ENCODE measurements at places on chromosomes 2 and 18.

GRCh38 chr2:71814885-71815284 is 332.8 kb downstream of the CYP26B1 start:
- DNase-seq, result no peak

GRCh38 chr2:112869258-112869842 is 32.8 kb upstream of the IL1B start:
- no peak for DNase-seq

- DNase-seq, result no peak
Measured at GRCh38 chr2:241545106-241545505, 13.4 kb upstream of the BOK start.

DNA sequence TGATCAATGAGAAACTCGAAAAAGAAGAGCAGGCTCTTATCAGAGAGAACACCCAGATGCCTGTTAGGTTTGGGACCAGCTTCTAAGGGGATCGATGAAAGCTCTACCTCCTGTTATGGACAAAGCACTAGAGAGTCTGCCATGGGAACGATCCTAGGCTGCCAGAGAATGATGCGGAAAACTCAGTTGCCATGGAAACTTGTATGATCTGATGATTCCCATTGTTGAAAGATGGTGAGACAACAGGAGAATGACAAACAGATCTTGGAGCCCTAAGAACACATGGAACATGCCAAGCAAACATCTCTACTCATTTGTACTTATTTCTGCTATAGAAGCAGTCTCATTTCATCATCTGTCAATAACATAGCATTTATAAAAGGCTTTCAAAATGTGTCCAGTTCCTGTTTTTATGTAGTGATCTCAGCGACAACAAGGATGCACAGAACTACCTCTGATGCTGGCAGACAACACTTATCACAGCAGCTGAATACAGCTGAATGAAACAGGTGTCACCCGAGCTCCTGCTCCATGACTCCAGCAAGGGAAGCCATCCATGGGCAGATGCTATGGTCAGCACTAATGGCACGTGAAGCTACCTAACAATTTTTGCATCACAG is 59.6 kb downstream of the NCKAP5 start:
- DNase-seq, result no peak

DNA sequence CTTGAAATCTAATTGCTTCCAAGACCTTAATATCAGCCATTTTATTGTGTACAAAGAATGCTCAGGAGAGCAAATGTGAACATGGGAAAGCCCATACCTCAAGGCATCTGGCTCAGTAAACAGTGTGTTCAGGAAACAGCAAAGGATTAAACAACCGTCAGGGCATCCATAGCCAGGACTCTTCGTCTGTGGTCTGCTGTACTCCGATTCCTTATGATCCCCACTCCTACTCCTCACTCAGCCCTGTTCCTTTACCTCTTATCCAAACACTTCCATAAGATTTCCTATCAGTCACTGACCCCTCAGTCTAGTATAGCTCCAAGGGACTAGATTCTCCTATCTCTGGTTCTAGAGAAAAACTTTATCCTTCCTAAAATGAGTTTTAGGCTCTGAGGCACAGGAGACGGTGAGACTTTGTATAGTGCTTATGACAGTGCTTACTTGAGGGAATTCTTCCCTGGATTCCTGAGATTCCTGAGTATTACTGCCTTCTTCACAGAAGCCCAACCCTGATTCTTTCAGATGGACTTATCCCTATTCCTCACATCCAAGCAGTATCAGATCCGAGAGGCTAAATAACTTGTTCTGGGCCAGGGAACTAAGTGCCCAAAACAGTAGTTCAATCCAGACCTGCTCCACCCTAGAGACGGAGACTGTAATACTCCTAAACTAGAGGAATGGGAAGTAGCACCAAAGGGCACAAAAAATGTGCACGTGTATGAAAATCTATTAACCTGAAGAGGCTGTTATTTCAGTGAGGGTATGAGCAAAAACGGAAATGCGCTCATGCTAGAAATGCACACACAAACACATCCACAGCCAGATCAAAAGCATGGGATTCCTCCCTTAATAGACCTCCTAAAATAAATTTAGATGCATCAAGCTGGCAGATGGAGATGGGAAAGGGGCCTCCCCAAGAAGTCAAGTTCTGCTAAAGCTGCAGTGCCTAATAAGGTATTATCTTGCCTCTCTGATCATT is 42.1 kb upstream of the SIGLEC15 start:
- no peak for DNase-seq

DNA sequence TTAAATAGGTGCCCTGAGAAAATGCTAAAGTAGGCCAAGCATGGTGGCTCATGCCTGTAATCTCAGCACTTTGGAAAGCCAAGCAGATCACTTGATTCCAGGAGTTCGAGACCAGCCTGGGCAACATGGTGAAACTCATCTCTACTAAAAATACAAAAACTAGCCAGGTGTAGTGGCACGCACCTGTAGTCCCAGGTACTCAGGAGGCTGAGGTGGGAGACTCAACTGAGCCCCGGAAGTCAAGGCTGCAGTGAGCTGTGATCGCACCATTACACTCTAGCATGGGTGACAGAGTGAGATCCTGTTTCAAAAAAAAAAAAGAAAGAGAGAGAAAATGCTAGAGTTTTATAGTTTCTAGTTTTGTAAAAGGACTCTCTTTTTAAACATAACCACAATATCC is 12.0 kb downstream of the ANKRD44 start:
- DNase-seq, result no peak

GRCh38 chr2:14261771-14262170 is 370.7 kb upstream of the LRATD1 start:
- no peak for DNase-seq

GRCh38 chr18:13273800-13274199 is 55.2 kb downstream of the LDLRAD4 start:
- DNase-seq, result no peak

- no peak for DNase-seq
Measured at GRCh38 chr2:239599299-239599698, 198.5 kb upstream of the HDAC4 start.

GRCh38 chr2:25701801-25702200 is 28.4 kb upstream of the DTNB start:
- DNase-seq, result no peak

Data from nephron progenitor cell (in vitro differentiated cells).